Stimulated activated CD8-positive, alpha-beta memory T cell treated with anti-CD3 and anti-CD28 coated beads, Interleukin-15, amount 100 ng/mL, for 48 hours (primary cell): ENCODE measurements at places on chromosomes 13 and 19.

DNA sequence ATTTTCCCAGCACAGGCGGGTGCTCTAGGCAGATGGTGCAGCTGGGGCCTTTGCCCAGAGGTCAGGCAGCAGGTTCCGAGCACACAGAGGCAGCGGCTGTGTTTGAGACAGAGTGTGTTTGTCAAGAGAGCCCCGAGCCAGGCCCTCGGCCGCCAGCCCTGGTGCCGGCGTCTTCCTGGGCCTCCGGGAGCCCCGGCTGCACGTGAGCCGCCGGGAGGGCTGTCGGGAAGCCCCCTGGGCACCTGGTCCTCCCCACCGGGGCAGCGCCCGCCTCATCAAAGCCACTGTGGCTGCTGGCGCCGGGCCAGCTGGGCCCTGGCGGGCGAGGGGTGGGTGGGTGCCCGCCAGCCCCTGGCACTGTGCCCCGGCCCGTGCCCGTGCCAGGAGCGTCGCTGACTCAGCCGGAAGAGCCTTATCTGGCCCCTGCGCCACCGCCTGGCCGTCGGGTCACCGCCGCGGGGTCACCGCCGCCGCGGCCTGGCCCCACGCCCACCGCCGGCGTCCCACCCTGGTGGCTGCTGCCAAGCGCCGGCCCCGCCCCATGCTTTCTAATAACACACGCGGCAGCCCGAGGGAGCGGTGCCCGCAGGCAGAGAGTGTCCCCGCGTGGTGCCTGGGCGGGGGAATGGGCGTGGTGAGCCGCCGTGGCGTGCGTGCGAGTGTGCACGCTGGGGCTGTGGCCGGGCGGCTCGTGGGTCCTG lies 14.9 kb downstream of the ARID3A start:
- peak; percentile 39 for DNase-seq

DNA sequence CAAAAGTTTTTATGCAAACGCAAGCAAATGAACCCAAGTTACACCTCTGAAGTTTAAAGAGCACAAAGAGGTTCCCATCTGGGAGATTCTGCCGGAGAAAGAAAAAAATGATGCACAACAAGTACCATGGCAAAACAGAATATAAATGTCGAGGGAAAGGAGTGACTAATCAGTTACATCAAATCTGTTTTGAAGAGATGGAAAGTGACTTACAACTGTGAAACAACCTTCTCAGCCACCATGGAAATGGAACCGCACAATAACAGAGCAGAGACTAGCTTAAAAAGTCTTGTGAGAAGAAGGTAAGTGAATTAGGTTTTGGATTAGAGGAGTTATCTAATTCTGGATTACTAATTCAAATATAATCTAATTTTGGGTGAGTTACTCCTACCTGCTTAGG lies 2.4 kb downstream of the HSPH1 start:
- no peak for DNase-seq

DNA sequence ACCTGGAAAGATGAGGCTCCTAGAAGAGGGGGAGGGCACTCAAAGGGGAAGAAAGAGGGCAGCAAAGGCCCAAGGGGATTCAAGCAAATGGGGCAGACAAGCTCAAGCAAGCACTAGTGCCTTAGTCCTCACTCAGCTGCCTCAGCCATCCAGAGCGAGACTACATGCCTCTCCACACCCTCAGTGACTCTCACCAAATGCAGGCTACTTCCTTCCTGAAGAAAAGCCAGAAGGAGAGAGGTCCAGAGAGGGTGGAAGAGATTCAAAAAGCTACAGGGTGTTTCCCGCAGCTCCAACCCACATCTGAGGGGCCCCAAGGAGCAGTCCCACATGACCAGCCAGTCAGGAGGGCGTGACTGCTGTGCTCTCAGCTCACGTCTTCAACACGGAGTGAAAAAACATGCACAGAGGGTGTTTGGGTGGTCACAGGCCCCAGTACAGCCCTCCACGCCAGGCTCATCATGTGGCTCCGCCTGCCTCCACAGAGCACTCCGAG lies 40.5 kb downstream of the MIPEP start:
- DNase-seq: no peak

DNA sequence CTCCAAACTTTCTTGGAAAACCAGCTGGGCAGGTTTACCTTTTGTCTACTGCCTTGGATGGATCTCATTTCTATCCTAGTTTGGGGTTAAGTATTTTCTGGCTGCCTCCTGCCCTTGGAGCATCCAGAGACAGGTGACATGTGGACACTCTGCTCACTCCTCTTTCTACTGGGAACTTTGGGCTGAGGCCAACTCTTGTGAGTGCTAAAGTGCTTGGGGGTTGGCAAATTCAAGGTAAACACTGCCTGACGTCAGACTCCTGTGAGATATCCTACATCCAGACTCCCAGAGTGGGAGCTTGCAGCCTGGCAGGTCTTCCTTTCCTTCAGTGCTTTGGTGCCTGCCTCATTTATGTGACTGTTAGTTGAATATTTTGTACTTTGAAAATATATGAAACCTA lies 388.1 kb downstream of the KCNRG start:
- DNase-seq: no peak

DNA sequence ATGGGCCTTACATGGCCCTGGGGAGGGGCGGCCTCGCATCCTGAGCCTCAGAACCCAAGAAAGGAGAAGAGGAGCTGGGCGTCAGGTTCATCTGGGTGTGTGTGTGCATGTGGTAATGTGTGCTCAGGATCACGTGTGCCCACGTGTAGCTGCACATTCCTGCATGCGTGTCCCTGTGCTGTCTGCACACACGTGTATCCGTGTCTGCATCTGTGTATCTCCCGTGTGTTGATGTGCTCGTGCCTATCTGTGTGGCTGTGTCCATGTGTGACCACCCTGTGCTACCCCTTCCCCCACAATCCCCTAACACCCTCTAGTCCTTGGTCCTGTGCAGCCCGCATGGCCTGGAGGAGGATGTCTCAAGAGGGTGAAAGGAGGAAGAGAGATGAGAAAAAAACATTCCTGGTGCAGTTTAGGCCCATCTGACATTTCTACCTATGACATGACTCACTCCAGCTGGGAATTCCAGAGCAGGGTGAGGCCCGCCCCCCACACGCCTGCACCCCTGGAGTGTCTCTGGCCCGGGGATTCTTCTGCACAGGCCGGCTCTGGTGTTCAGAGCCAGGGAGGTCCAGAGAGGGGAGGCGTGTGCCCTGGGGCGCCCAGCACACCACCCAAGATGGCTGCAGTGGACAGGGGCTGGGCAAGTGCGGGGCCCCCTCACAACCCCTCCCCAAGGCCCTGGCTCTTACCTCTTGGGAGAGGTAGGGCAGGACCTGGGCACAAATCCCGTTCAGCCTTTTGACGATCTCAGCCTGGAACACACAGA lies 7.1 kb downstream of the TLE5 start:
- no peak for DNase-seq

DNA sequence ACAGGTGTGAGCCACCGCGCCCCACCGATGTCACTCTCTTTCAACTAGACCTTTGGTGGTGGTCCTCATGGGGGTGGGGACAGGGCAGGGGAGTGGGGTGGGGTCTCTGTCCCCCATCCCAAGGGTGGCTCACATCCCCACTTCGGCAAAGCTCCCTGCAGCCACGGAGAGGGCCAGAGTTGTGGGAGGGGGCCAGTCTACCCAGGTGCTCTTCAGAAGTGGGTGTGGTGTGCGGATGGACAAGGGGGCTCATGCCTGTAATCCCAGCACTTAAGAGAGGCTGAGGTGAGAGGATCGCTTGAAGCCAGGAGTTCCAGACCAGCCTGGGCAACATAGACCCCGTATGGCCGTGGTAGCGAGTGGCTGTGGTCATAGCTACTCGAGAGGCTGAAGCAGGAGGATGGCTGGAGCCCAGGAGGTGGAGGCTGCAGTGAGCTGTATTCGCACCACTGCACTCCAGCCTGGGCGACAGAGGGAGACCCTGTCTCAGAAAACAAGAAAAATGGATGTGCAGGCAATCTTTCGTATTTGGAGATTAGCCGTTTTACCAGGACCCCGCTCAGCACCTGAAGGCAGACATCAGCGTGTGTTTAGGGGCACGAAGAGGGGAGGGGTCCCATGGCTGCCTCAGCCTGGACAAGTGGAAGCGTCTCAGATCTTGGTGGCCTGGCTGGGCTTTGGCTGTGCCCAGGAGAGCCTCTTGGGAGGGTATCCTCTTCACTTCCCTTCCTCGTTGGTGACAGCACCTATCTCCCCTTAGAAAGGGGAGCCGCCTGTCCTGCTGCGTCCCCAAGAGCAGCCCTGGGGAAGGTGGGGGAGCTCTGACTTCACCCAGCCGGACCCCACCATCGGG lies 846 bp downstream of the TGFBR3L start:
- DNase-seq: no peak

DNA sequence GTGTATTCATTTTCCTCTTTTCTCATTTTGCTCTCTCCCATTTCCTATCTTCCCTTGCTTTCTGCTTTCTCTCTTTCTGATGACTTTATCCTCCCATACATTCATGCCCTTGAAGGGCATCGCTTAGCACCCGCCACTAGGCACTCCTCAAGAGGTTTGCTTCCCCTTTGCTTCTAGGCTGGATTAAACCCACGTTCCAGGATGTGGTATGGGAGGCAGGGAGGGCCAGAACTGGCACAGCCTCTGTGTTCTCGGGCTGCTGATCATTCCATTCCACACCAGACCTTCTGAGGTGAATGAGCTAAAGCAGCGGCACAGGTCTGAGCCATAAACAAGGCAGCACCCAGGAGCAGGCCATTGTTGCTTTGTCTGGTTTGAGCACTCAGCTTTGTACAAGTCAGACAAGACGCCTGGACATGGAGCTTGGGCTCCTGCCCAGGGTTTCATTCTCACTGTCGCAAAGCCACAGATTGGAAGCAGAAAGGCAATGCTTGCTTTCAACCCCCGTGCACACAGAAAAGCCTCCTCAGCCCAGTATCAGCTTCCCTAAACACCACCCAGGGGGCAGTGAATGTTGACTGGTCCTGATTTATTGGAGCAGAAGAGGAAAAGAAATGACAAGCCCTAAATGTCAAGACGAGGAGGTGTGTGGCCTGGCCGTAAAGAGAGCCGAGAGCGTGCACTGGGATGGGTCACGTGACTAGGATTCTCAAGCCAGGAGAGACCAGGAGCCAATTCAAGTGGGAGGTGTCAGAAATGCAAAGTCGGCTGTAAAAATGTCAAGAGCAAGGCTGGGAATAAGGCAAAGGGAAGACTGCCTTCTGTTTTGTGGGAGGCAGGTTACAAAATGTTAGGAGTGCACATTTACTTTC lies 218.0 kb upstream of the SERP2 start:
- no peak for DNase-seq

GRCh38 chr13:41780715-41781706 lies 179.9 kb downstream of the VWA8 start:
- no peak for DNase-seq

DNA sequence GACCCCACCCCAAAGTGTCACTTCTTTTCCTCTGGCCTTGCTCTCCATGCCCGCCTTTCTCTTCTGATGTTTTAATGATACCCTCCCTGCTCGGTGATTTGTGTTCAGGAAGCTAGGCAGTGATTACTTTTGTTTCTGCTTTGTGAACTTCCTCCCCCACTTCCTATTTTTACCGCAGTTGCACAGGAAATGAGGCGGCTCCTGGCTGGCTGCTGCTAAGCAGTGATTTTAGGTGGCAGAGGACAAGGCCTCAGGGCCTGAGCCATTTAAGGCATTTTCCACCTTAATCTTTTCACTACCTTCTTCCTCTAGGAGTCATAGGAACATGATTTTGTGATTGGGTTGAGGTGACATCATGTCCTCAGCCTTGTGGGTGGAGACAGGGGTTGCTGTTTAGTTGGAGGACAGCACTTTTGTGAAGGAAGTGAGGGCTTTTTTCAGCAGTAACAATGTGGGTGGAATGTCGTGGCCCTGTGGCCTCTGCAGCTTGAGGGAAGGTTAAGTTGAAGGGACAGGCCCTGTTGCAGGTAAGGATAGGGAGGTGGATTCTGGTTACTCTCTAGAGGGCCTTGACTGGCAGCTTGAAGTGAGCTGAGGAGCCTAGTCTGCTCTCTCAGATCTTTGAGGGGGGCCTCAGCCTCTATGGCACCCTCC lies 15.7 kb downstream of the GARRE1 start:
- peak; percentile 39 for DNase-seq

GRCh38 chr13:79084802-79085424 lies 321.1 kb downstream of the RBM26 start:
- DNase-seq: no peak

DNA sequence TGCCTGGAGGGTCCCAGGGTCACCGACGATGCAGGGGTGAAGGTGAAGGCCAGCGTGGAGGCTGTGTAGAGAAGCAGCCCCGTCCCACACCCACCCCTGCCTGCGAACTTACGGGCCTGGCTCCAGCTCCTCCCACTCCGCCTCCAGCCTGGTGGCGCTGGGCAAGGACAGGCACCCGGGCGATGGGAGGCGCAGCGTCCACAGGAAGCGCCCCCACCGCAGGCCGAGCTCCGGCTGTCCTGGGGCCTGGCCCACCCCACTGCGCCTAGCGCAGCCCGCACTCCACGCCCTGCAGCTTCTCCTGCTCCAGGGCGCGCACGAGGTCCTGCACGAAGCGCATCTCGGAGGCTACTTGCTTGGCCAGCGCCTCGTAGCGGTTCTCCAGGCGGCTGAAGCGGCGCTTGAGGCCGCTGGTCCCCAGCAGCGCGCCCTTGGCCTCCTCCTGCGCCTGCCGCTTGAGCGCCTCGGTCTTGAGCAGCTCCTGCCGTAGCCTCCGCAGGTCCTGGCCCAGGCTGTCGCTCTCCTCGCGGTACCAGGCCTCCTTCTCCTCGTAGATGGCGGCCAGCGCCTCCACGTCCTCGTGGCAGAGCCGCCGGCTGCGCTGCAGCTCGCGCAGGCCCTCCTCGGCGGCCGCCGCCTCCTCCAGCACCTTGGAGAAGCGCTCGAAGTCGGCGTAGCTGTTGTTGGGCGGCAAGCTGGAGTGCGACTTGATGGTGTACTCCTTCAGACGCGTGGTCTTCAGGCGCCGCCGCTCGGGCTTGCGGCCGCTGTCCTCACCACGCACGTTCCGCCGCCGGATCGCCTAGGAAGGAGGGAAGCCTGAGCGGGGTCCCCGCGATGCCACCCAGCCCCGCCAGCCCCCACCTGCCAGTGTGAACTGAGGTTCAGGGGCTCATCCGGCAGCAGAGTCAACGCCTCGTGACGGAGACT lies 11.8 kb downstream of the DAPK3 start:
- DNase-seq: no peak

GRCh38 chr19:31448221-31448657 lies 99.0 kb upstream of the TSHZ3 start:
- DNase-seq: no peak

- DNase-seq: no peak
Measured at GRCh38 chr19:782185-782877, 14.9 kb upstream of the PTBP1 start.

GRCh38 chr13:87302931-87303330 lies 368.2 kb upstream of the SLITRK5 start:
- no peak for DNase-seq

DNA sequence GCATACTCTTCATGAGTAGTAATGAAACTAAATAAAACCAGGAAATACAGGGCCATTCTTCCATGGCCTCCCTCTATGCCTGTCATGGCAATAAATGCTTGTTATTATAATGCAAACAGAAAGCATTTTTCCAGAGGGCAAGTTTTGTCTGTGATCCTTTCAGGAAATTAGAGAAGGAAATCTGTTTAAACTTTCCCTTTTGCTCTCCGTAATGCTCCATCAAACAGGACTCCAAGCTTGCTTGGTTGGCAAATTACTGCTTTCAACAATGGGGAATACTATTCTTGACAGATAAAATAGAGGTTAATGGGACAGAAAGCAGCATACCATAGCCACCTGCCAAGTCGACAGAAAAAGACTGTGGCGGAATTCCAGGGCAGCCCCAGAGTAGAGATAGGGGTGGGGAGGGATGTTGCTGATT lies 252.5 kb downstream of the LHFPL6 start:
- DNase-seq: no peak
